ENCODE measurements at places on chromosomes 11 and 22.

DNA sequence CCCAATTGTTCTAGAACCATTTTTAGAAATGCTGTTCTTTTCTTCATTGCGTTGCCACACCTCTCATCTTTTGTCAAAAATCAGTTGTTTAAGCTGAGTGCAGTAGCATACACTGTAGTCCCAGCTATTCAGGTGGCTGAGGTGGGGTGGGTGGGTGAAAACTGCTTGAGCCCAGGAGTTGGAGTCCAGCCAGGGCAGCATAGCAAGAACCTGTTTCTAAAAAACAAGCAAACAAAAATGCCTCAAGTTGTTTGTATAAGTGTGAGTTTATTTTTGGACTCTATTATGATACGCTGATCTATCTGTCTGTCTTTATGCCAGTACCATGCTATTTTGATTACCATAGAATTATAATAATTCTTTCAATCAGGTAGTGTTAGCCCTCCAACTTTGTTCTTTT is 62.5 kb upstream of the RRM1 start:
- DNase-seq = peak; percentile 13

DNA sequence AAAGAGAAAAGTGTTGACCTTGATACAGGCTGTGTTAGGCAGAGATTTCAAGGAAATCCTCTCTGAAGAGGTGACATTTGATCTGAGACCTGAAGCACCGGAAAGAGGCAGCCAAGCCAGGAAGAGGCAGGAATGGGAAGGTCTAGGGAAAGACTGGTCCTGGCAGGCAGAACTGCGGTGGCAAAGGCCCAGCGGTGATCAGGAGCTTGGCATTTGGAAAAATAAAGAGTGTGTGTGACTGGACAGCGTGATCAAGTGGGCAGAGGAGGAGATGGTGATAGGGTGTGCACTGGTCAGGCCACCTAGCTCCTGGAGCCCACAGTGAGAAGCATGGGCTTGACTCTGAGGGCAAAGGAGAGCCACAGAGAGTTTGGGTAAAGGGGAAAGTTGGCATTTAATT is 27.2 kb upstream of the GAB4 start:
- DNase-seq = no peak

DNA sequence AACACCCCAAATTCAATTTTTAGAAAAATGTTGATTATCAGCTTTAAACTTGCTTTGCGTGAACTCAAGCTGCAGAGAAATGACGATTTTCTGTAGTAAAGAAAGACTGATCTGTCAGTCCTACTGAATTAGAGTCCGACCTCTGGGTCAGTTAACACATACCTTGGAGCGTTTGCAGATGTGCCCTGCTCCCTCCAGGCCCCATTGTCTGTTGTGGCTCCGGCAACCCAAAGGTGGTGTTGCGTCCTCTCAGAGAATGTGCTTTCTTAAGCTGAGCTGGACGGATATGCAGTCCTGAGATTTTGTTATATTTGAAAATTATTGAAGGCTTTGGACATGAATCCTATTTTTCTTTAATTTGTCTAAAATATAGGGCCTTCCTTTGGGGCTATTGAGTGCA is 31.5 kb upstream of the MYO18B start:
- no peak for DNase-seq

DNA sequence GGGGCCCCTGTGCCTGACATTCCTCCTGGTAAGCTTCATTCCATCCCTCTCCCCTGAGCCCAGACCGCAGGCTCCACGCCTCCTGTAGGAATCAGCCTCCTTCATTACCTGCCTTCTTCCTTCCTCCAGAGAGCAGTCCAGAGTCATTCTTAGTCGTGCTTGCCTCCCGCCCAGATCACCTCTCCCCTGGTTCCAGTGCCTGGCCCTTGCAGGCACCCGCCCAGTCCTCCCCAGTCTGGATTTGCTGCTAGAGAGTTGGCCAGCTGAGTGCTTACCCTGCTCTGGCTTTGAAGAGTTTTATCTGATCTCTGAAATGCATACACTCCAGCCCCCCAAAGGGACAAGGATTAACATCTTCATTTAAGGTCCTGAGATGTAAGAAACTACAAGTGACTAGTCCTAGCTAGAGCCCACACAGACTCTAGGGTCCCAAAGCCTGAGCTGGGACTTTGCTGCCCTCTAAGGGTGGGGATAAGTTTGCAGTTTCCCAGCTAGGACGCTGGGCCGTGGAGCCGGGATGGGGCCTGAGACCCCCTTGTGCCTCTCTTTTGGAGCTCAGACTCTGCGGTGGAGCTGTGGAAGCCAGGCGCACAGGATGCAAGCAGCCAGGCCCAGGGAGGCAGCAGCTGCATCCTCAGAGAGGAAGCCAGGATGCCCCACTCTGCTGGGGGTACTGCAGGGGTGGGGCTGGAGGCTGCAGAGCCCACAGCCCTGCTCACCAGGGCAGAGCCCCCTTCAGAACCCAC is 1.6 kb downstream of the NR1H3 start:
- no peak for DNase-seq

DNA sequence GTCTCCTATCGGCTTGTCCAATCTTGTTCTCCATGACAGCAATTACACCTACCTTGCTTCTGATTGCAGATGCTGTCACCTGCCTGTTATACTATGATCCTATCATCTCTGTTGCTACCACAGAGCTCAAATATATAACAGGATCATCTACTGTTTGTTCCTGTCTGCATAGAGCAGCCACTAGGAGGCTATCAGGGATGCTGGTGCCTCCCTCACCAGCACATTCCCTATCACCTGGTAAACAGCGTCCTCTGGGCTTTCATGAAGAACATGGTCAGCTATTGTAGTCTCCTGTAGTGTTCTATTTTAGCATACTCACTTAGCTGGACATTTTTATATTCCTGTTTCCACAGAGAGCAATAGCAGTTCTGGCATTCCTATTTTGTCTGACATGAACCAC is 87.8 kb upstream of the FAT3 start:
- DNase-seq = no peak

GRCh38 chr22:45948081-45948648 is 28.8 kb downstream of the WNT7B start:
- no peak for DNase-seq

- peak; percentile 58 for DNase-seq
These were observed 489 bp downstream of the NUP98 start for GRCh38 chr11:3796801-3797328.

GRCh38 chr11:131422029-131422428 is 51.6 kb downstream of the NTM start:
- DNase-seq = no peak

DNA sequence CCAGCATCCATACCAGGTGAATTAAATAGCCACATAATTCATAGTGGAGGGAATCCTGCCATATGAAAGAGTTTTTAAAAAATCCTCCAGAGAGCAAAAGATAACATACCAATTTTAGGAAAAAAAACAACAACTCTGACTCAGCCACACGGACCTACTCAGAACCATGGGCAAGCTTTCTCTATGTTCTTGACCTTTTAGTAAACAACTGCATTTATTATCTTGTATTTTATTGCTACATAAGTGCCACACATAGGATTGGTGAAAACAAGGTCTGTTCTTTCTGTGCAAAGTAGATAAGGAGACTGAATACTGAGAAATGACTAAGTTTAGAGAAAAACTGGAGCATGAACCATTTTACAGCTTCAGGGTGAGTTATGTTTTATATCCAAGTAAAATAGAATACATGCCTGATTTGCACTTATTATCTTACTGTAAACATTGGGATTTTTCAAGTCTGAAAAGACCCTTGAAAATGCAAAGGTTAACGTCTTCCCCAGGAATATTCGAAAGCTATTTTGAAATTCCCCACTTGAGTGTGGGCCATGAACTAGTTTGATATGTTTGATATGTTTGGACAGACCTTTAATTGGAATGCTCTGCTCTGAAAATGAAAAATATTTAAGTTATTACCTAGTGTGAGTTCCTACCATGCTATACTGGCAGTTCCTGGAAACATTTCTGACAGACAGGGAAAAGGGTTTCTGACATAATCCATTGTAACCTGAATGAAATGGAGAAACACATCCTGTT is 89.5 kb upstream of the DDI1 start:
- no peak for DNase-seq

DNA sequence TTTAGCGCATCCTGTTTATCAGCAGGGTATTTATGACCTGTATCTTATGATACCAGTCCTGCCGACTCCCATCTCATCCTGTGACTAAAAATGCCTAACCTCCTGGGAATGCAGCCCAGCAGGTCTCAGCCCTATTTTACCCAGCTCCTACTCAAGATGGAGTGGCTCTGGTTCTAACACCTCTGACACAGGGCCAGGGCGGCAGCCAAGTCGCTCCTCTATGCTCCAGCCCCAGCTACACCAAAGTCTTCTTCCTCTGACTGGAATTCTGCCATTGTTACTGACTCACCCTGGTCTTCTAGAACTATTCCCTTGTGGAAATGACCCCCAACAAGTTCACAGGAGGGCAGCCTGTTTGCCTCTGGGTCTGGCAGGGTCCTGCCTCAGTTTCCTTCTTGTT is 7.9 kb upstream of the C1QTNF6 start:
- DNase-seq = no peak

GRCh38 chr11:75384438-75385080 is 14.8 kb upstream of the RPS3 start:
- peak; percentile 82 for DNase-seq

DNA sequence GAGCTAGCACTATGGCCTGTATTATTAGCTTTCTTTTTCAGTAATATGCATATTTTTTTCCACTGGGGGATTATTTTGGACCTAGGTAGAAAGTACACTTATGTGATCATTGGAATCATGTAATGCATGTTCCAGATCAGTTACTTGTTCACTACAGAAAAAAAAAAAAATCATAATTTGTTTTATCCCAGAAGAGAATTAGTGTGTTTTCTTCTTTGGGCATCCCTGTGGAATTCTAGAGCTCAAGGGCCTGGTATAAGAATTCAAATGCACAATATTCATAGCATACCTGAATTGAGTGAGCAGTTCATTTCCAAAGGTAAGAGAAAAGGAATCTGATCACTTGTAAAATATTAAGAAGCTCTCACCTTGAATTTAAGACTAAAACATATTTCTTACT is at the start of gene OR5T1:
OR5T1 (plus strand) TSS at position 301 of the 400 bp plus-strand sequence. CDS start 1,485 bp downstream, outside the sequence.
- no peak for DNase-seq

- DNase-seq = no peak
These were observed 32.8 kb downstream of the CSTPP1 start for GRCh38 chr11:46969379-46969778.

GRCh38 chr11:127965939-127966668 is 621.3 kb downstream of the ETS1 start:
- no peak for DNase-seq

GRCh38 chr11:61686469-61686868 is 6.3 kb downstream of the DAGLA start:
- DNase-seq = no peak

Data from NCI-H774 (cell line).